ENCODE measurements at places on chromosomes 1 and 21.

DNA sequence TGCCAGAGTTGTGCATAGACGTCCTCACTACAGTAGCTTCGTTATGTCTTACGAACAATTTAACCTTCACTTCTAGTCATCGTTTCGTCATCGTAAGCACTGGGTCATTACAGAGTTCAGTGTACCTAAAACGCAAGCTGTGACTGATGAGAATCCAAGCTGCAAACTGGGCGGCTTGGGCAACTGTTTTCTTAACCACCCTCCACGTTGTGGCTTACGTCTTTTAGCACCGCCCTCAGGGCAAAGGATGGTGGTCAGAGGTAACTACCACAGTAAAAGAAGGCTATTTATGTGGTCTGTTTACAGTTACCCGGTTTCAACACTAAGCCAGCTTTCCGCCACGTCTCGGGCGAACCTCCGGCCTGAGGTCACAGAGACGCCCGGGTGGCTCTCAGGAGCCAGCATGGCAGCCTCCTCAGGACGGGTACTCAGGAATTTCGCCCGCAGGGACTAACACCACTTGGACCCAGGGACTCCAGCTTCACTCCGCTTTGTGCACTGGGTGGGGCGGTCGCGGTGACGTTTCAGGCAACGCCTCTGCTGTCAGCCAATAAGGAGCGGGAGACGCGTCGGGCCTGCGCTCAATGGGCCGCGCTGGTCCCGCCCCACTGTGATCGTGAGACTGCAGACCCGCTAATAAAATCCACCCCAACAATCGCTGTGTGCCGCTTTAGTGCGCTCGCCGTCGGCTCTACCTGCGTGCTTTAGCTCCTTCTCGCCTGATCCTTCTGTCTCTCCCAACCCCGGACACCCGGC lies at the start of gene CTH:
Gene CTH (plus strand): TSS at position 665 of the 756 bp plus-strand sequence. CDS start 148 bp downstream, outside the sequence.
- DNase-seq = peak; percentile 90

- peak; percentile 49 for DNase-seq
Measured at GRCh38 chr1:153805042-153805745, 30.0 kb downstream of the SLC27A3 start.

GRCh38 chr1:12314333-12314903 lies 84.6 kb downstream of the VPS13D start:
- no peak for DNase-seq

GRCh38 chr1:99577313-99577712 lies 68.6 kb upstream of the PALMD start:
- no peak for DNase-seq

- DNase-seq = no peak
Measured at GRCh38 chr21:31873696-31874599, 1.1 kb downstream of the HUNK start.

DNA sequence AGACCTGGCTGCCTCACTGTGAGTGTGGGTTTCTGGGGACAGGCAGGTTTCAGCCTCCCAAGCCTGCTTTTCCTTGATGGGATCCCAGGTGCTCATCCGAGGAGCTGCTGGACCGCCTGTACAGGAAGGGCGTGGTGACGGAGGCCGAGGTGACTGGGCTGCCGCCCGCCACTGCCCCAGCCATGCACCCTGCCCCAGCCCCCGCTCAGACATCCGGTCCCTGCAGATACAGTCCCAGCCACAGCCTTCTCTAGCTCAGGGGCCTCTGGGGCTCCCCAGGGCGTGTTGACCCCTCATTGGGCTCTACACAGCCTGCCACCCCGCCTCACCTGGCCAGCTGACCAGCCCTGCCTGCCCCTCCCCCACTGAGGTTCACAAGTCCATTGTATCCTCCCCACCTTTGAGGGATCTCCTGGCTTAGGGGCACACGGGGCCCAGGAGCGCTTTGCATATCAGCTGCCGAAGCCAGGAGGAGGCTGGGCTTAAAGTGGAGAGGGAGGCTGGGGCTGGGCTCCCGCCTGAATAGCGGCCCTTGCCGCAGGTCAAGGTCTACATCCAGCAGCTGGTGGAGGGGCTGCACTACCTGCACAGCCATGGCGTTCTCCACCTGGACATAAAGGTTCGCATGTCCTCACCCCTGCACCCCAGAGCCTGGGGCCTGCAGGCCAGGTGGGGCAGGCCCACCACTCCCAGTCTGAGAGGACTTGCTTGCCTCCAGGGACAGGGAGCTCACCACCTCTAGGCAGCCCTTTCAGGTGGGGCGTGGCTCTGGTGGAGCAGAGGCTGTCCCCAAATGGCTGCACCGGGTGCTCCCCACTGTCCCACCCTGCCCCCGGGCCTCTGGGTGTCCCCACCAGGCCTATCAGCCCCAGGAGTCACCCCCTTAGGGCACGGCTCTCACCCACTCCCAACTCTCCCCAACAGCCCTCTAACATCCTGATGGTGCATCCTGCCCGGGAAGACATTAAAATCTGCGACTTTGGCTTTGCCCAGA lies 38.5 kb downstream of the TRIM11 start:
- no peak for DNase-seq

DNA sequence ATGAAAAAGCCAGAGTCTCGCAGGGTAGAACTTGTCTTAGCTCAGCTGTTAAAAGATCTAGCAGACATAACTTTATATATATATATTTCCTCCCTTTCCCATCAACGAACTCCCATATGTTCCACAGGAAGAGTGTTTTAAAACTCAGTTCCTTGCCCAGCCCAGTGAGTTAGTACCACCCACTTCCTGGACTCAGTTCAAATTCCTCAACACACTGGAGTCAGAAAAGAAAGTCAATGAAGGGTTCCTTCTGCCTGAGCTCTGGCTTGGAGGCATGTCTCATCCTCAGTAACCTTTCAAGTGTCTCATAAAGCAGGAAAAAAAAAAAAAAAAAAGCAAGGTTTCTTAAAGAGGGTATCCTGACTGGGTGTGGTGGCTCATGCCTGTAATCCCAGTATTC lies 15.6 kb downstream of the TPM3 start:
- DNase-seq = no peak

GRCh38 chr1:156196445-156196844 lies 2.5 kb downstream of the SLC25A44 start:
- DNase-seq = no peak

- DNase-seq = no peak
Measured at GRCh38 chr1:46131712-46132528, 509 bp downstream of the PIK3R3 start.

GRCh38 chr1:2317230-2318065 lies 73.9 kb downstream of the MORN1 start:
- no peak for DNase-seq

DNA sequence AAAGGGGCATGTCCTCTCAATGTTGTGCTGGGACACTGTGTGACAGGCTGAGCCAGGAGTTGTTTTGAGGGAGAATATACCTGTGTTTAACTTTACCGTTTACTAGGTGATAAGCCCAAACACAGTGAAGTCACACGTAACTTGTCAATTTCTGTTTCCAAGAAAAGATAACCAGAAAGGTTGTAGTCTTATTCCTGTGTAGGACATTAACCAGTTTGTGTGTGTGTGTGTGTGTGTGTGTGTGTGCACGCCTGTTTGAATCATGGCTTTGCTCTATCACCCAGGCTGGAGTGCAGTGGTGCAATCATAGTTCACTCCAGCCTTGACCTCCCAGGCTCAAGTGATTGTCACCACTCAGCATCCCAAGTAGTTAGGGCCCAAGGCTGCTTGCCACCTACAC lies 83.6 kb downstream of the MRPS6 start:
- no peak for DNase-seq

DNA sequence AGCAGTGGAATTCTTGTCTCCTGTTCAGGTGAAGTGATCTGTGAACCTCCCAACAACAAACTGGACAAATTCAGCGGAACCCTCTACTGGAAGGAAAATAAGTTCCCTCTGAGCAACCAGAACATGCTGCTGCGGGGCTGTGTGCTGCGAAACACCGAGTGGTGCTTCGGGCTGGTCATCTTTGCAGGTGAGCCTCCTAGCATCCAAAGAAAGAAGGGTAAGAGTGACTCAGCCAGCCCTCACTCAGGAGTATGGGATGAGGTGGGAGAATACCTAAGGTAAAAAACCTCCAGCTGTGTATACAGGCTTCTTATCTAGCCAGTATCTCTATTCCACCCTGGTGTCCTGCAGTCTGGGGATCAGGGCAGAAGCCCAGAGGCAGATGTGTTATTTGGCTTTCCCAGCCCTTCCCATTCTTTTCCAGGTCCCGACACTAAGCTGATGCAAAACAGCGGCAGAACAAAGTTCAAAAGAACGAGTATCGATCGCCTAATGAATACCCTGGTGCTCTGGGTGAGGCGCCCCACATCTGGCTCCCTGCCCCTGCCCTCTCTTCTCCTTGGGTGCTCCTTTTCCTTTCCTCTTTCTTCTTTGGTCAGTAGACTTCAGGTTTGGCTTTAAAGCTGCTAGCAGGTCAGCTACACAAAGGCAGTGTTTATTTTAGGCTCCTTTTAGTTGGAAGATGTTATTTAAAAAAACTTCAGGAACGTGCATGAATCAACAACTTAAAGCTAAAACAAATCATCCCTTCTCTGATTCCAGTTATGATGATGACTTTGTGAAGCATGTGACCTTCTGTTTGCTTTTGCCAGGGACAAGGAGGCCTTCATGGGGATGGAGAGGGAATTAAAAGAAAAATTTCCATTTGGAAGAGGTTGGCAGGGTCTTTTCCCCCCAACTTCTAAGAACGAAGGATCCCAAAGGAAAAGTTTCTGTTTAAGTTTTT lies 9.0 kb downstream of the ATP8B2 start:
- no peak for DNase-seq

- no peak for DNase-seq
Measured at GRCh38 chr1:67642629-67643028, 42.4 kb upstream of the GADD45A start.

- no peak for DNase-seq
Measured at GRCh38 chr1:198747127-198747526, 108.3 kb downstream of the PTPRC start.

GRCh38 chr1:212297338-212297737 lies 12.1 kb downstream of the PPP2R5A start:
- no peak for DNase-seq

GRCh38 chr1:98221923-98222322 lies 301.1 kb upstream of the DPYD start:
- no peak for DNase-seq

DNA sequence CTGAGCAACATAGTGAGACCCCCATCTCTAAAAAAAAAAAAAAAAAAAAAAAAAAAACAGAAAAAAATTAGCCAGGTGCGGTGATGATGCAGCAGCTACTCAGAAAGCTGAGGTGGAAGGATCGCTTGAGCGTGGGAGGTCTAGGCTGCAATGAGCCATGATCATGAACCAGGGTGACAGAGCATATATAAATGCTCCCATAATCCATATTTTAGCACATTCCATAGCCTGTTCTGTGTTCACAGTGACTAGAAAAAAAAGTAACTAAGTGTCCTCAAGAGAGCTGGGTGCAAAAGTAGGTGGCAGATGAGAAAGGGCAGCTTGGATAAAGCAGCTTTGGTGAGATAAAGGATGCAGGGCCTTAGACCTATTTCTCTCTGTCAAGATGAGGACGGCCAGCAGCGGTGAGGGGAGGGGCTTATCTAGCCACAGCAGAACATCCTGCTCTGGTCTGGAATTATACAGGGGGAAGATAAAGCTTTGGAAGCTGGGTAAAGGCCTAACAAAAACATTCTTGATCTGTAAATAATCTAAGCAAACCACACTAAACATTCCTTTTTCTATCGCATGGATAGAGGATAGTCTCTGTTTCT lies 205.3 kb downstream of the DAB1 start:
- no peak for DNase-seq

DNA sequence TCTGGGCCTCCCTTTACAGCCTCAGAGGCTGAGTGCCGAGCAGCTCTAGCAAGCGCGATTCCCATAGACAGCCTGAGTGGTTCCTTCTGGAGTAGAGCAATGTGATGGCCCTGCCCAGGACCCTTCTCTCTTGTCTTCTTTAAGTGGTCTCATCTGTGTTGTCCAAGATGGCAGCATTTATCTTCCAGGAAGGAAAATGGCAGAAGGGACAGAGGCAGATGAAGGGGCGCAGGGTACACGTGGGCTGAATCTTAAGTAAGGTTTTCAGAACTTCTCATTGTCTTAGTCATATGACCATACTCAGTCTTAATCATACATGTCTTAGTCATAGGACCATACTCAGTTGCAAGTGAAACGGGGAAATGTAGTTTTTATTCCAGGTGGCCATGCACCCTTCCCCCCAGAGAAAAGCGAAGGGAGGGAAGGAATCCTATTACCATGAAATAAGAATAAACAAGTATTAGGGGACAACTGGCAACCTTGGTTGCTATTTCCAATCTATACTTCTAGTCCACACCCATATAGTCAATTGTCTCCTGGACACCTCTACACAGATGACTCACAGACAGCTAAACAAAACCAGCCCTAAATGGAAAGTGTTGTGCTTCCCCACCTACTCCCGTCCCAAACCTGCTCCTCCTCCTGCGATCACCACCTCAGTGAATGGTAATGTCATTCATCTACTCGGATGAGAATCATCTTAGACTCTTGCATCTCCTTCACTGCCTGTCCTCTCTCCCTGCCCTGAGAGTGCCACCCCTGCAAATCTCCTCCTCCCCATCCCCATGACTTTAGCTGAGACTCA lies 13.3 kb downstream of the OVAAL start:
- DNase-seq = peak; percentile 57

DNA sequence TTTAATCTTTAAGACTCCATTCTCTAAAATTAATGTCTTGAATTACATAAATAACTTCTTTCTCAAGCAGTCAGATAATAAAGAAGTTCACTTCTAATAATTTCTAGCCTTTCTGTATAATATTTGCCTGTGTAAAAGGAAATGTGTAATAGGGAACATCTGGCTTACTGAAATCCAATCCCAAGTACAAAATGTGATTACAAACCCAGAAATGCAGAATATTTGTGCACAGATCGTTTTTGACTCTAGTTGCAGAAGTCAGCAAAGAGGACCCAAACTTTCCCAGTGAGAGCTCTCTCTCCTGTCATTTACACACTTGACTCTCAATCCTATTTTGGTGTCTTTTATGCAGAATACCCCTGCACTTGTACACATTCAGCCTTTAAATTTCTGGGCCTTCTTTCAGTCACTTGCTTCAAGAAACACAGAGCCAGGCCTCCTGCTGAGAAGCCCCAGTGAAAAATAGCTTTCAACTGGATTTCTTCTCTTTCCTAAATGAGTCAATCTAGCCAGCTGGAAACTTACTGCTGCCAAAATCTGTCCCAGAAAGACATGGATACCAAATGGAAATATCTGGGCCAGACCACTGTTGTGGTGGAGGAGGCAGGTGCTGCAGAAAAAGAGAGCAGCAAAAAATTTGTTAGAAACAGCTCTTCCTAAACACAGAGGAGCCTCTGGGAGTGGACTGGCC lies 68.5 kb upstream of the ADAM30 start:
- no peak for DNase-seq

DNA sequence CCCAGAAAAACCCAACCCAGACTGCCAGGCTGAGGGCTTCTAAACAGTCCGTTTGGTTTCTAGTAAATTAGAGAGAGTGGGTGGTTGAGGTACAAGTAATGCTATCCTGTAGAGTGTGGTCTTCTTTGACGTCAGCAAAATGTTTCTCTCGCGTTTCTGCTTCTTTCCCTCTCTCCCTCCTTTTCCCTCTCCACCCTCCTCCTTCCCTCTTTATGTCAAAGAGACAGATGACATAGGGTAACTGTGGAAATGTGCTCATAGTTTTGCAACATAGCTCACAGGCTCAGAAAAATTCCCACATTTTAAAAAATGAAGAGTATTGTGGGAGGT lies 158.3 kb downstream of the TOMM20 start:
- no peak for DNase-seq
